ENCODE measurements at places on chromosomes 2 and 18.

GRCh38 chr2:8794923-8795825 lies 42.2 kb downstream of the KIDINS220 start:
- no peak for DNase-seq

- no peak for DNase-seq
Measured at GRCh38 chr2:219289195-219289536, 10.0 kb downstream of the DNAJB2 start.

DNA sequence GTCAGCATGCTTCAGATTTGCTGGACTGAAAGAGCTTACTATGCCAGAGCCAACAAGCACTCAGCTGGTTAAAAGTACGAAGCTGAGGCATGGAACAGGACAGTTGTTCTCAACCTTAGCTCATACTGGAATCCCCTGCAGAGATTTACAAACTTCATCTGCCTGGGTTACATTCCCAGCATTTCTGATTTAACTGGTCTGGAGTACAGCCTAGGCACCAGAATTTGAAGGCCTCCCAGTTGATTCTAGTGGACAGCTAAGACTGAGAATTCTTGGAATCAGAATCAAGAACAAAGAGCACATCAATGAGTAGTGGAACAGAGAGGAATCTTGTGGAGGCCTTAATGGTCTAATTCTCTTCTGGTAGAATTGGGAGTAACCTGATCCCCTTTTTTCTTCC lies 298.2 kb upstream of the NXPH2 start:
- DNase-seq: no peak

GRCh38 chr2:221529943-221530652 lies 42.0 kb downstream of the EPHA4 start:
- peak; percentile 66 for DNase-seq
